ENCODE measurements at places on chromosomes 3 and 15.

- DNase-seq = no peak
These were observed 27.3 kb downstream of the ZNF710 start for GRCh38 chr15:90028376-90028944.

GRCh38 chr3:68919000-68919399, 13.3 kb downstream of the TAFA4 start:
- no peak for DNase-seq

- DNase-seq = no peak
These were observed 21.6 kb downstream of the SLCO3A1 start for GRCh38 chr15:91874992-91875660.

DNA sequence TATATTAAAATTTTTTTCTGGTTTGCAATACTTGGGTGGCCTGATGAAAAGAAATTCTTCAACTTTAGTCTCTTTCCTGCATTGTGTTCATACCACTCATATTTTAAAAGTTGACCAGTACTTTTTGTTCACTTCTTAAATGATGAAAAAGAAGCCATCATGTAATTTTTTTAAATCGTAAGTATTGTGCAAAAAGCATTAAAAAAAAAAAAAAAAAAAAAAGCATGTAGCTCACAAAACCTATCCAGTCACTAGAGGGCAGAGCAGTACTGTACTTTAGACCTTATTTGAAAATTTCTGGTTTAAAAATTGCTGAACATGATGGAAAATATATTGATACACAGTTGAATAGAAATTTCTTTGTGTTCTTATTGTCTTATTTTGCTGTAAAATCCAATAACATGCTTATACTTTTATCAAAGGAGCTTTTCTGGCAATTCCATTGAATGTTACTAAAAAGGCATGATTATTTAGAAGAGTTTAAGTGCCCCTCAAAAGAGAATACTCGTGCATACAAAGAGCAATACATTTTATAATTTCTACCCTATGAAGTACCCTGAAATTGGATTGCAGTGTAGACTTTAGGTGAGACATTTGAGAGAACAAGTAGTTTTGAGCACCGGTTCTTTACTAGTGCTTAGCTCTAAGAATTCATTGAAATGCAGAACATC, 137.7 kb downstream of the BBX start:
- DNase-seq = no peak

DNA sequence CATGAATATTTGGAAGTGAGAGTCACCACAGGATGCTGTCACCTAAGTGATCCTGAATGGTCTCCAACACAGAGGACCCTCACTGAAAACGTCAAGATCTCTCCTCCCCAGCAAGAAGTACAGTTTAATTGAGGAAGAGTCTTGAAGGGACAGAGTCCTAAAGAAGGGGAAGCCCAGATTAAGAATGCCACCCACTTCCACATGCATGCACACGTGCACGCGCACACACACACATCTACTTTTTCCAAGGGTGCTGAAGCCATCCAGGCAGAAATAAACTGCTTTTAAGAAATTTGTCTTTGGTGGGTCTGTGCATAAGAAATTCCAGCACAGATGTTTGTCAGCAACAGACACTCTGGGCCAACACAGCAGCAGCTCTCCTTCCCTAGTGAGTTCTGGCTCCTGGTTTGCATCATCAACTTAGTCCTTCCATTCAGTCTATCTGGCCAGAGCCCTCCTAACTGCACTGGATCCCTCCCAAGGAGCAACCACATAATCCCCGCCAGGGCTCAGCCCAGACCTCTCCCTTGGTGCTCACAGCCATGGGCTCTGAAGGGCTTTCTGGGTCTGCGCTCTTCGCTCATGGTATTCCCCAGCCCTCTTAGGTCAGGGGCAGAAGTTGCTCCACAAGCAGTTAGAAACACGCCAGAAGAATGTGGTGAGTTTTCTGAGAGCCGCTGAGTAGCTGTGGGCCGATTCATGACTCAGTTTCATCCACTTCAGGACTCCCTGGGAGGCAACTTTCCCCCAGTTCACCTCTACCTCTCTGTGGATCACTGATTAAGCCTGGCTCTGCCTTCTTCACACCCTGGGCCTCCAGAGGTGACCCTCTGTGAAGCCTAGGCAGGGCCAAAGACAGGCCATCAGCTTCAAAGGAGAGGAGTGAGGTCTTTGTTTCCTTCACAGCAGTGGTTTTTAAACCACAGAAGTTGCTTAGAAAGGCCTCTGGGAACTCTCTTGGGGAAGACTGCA, 132.6 kb upstream of the LIPC start:
- no peak for DNase-seq

DNA sequence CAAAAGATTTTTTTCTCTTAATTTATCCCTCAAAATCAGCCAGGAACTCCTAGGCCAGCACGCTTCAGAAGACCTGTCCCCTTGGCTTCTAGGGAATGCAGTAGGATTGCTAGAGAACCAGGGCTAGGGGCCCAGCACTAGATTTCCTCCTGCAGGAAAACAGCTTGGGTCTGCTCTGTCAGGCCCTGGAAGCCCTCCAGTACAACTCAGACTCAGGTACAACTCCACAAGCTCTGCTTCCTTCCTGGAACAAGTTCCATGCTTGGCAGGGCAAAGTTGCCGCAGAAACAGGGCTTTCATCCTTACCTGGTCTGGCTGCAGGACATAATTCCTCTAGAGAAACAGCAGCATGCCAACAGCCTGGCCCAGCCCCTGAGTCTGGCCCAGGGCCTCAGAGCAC, 96.1 kb upstream of the CTNNB1 start:
- no peak for DNase-seq

DNA sequence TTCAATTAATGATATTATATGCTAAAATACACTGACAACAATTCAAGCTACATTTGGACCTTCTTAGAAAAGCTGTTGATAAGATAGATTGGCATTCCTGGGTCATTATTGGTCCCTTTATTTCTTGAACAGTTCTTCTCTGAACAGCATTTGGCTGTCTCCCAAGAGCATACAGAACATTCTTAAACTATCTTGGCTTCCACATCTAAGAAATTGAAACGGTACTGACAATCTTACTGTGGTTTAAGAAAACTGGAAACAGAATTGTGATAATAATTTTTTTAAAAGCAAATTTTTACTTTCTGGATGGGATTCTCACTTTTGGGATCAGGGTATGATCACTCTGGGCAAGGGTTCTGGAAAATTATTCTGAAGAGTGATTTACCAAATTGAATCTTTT, 161.7 kb upstream of the ZNF385D start:
- DNase-seq = no peak
